ENCODE measurements at places on chromosomes 12 and 14. TPM values are rescaled to one million over a fixed set of nuclear protein-coding genes. Genes with fewer than 3 reads are reported as not detected.

Gene AP5M1
- total RNA-seq, result 38.7 TPM

- no peak overlapping the region for H3K27ac ChIP-seq
- DNase-seq, result no peak
- H3K4me3 ChIP-seq, result no peak overlapping the region
Observed at GRCh38 chr14:25588751-25589150, 538.8 kb upstream of the STXBP6 start.

Gene AEBP2
- total RNA-seq, result 45.1 TPM

DNA sequence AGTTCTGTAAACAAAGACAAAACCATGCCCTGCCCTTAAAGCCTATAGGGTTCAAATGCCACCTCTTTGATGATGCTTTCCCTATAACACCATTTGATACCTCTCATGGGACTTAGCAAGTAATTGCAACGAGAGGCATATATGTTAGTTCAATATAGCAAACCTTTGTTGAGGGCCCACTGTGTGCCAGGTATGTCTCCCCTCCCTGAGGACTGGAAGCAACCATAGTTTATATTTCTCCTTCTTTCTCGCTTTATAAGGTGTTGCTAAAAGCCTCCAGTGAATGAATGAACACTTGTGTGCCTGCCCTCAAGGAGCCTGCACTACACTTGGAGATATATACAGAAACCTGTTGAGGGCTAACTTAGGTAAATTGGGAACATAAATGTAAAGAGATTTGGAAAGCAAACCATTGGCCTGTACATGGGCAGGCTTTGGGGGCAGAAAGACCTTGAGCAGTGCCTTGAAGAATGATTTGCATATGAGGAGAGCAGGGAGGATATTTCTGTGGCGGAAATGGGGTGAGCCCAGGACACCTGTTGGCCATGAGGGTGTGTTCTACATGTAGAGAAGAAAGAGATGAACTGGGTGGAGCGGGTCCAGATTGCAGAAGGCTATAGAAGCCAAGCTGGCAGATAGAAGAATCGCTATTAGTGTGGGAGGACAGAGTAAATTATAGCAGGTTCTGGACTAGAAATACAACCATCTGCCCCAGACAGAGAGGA, 1.8 kb upstream of the CKAP4 start:
- no peak overlapping the region for H3K27ac ChIP-seq
- peaks cover 27% of the 10 kb centered on the region for H3K4me1 ChIP-seq
- no peak for DNase-seq
- no peaks in the 10 kb centered on the region for H3K27me3 ChIP-seq
- no peaks in the 10 kb centered on the region for H3K36me3 ChIP-seq

Gene OR10G2
- not detected for total RNA-seq

Gene SERPINA3
- not detected for total RNA-seq

GRCh38 chr12:5694759-5695409, 250.2 kb downstream of the ANO2 start:
- no peaks in the 10 kb centered on the region for H3K4me1 ChIP-seq
- no peak overlapping the region for H3K4me3 ChIP-seq
- peaks cover 7% of the 10 kb centered on the region for H3K36me3 ChIP-seq
- H3K27me3 ChIP-seq, result no peaks in the 10 kb centered on the region

Gene PTPRR
- 0.46 TPM for total RNA-seq

Measured in endothelial cell of umbilical vein (primary cell).